ENCODE measurements at places on chromosomes 6 and 20.

GRCh38 chr6:25956226-25956625, 6.4 kb upstream of the TRIM38 start:
- DNase-seq = no peak

GRCh38 chr6:134870677-134871498, 79.0 kb downstream of the ALDH8A1 start:
- no peak for DNase-seq

GRCh38 chr6:12804952-12805645, 88.5 kb downstream of the PHACTR1 start:
- DNase-seq = no peak

GRCh38 chr6:36296240-36296639, 26.4 kb downstream of the PNPLA1 start:
- no peak for DNase-seq

DNA sequence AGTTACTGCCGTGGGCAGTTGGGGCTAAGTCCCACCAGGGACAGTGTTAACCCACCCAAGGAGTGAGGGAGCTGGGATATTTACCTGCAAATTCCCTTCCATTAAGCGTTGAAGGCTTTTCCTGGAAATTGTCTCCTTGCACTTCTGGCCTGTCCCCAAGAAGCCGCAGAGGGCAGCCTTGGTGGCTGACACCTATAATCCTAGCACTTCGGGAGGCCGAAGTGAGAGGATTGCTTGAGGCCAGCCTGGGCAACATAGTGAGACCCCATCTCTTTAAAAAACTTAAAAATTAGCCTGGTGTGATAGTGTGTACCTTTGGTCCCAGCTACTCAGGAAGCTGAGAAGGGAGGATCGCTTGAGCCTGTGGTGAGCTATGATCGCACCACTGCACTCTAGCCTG, 204.4 kb downstream of the EYA2 start:
- DNase-seq = no peak

GRCh38 chr20:49987015-49987867, 4.5 kb downstream of the SNAI1 start:
- DNase-seq = no peak

DNA sequence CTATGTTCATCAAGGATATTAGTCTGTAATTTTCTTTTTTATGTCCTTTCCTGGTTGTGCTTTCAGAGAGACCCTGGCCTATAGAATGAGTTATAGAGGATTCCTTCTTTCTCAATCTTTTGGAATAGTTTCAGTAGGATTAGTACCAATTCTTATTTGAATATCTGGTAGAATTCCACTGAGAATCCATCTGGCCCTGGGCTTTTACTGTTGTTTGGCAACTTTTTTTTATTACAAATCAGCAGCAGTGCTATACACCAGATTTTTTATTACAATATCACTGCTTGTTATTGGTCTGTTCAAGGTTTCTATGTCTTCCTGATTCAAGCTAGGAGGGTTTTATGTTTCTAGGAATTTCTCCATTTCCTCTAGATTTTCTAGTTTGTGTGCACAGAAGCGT, 50.0 kb upstream of the NRSN1 start:
- DNase-seq = no peak

DNA sequence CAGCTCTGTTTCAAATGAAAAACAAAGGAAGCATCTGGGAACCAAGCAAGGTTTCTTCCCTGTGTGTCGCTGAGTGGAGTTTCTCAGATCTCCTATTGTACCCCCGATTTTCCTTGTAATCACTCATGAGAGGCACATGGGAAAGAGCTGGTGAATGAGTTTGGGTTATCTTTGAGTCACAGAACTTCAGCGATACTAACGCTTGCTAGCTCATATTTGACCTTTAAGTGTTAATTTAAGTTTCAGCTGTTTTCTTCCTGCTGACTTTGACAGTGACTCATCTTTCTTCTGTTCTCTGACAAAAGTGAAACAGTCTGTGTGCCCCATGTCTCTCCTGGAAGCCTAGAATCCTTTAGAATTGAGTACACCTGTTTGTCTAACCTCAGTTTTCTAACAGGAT, 261.1 kb upstream of the RGS17 start:
- DNase-seq = no peak

- DNase-seq = no peak
Observed at GRCh38 chr20:36121981-36122930, 32.3 kb upstream of the EPB41L1 start.

DNA sequence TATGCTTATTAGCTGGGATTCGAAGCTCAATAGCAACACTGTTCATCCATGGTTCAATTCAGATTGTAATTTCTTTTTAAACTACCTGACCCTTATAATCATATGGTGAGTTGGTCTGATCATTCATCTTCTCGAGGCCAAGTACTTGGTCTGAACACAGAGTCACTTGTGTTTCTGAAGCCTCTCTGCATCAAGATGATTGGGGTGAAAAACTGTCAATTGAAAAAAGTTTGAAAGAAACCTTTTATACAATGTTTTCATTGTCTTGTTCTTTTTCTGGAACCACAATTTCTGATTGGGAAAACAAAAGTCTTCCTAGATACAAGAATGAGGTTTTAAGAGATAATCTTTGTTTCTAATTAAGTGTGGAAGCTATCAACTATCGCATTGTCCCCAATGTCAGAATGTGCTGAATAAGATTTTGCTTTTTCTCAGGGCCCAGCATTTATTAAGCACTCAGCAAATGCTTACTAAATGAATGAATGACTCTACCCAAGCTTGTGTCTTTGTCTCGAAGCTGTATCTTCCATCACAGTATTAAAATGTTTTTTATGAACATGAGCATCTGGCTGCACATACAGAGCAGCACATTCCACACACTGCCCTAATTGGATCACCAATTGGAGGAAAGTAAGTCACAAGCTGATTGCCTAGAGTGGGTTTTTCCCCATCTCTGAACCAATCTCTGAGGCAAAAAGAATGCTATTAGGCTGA, 45.0 kb upstream of the MOXD1 start:
- no peak for DNase-seq

GRCh38 chr6:6654599-6655575, 66.4 kb downstream of the LY86 start:
- no peak for DNase-seq

GRCh38 chr6:125922322-125922860, 34.2 kb upstream of the HINT3 start:
- DNase-seq = no peak

DNA sequence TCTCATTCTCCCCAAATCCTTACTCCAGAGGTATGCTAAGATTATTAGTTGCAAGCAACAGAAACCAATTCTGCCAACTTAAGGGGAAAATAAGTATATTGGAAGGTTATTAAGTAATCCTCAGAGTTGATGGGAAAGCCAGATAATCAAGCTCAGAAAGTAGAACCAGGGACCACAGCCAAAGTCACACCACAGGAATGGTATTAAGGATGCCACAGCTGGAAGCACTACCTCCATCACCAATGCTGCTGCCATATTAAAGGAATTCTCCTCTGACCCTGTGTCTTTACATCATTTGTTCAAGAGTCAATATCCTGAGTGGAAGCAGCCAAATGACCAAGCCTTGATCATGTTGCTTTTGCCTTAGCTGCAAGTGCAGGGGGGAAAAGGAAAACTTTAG, 9.9 kb downstream of the PROCR start:
- DNase-seq = no peak

- DNase-seq = peak; percentile 22
Observed at GRCh38 chr6:89536231-89536630, 102.3 kb downstream of the LYRM2 start.

GRCh38 chr20:17733767-17734304, 34.1 kb downstream of the BANF2 start:
- DNase-seq = no peak

- no peak for DNase-seq
Observed at GRCh38 chr6:147974376-147974775, 368.3 kb upstream of the SASH1 start.

- no peak for DNase-seq
Observed at GRCh38 chr6:129686941-129687627, 22.9 kb downstream of the ARHGAP18 start.

GRCh38 chr6:34522761-34523160, 33.4 kb downstream of the SPDEF start:
- no peak for DNase-seq

- no peak for DNase-seq
Observed at GRCh38 chr6:30990422-30991086, 7.0 kb downstream of the MUC21 start.

- DNase-seq = no peak
Observed at GRCh38 chr20:47359530-47360296, 3.2 kb upstream of the ZMYND8 start.

DNA sequence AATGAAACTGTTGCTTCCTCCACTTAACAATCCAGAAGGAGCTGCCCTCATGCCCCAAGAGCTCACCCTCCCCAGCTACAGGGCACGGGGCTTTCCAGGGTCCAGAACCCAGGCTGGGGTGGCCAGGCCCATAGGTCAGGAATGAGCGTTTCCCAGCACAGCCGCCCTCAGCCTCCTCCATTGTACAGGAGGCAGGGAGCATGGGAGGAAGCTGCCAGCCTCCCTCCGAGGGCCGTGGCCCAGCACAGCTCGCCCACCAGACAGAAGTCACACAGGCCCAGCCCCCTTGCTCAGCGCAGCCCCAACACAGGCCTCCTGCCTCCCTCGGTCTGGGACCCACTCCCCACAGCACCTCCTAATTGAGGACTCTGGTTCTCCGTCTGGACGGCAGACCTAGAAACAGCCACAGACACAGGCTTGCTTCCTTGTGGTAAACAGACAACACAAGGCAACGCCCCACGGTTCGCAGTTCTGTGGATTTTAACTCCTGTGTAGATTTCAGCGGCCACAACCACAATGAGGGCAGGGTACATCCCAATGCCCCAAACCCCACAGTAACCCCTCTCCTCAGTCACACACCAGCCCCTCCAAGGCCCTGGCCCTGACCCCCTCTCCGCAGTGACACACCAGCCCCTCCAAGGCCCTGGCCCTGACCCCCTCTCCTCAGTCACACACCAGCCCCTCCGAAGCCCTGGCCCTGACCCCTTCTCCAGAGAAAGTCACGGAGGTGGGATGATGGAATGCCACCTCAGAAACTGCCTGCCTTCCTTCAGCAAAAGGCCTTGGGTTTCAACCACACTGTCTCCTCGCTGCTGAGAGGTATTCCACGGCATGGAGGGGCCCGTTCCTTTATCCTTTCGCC, 173.5 kb downstream of the DLL1 start:
- DNase-seq = no peak

DNA sequence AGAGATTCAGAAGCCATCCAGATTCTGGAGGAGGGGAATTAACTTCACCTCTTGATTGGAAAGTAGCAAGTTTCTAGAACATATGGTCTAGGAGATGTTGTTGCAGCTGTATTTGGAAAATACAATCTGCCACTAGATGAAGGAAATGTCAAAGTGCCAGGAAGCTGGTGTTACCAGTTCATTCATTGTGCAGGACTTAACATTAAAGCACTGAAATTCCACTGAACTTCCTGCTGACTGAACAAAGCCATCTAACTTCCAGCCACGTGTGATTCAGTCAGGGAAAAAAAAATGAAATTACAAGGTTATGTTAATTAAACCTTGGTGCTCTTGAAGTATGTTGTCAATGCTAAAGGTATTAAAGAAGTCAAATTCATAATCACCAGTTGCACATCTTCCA, 321.5 kb upstream of the SASH1 start:
- DNase-seq = no peak

DNA sequence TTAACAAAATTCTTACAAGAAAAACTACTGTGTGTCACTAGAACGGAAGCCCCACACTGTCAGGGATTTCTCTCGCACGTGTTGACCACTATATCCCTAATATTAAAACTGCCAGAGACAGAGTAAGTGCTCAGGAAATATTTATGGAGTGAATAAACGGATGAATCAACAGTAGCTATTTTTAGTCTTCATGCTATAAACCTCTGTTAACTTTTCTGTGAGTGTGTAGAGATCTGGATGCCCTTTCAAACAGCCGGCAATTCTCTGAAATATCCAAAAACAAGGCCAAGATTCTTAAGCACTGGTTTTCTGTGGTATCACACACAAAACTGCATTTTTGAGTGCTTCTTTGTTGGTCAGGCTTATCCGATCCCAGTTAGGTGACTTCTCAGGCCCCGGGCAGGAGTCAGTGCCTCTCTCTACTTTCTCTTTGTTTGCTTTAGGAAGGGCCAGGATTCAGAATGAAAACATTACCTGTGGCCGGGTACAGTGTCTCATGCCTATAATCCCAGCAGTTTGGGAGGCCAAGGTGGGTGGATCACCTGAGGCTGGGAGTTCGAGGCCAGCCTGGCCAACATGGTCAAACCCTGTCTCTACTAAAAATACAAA, 15.7 kb downstream of the ATP9A start:
- DNase-seq = no peak
